NCI-H1694 treated with DMSO at 0.1 percent for 48 hours (cell line): ENCODE measurements at places on chromosomes 2 and 18.

- no peak for DNase-seq
Observed at GRCh38 chr18:51100385-51101120, 70.5 kb downstream of the SMAD4 start.

- no peak for DNase-seq
Observed at GRCh38 chr2:71453404-71454220, at the start of gene DYSF. Gene DYSF (plus strand): TSS chr2:71453561.

DNA sequence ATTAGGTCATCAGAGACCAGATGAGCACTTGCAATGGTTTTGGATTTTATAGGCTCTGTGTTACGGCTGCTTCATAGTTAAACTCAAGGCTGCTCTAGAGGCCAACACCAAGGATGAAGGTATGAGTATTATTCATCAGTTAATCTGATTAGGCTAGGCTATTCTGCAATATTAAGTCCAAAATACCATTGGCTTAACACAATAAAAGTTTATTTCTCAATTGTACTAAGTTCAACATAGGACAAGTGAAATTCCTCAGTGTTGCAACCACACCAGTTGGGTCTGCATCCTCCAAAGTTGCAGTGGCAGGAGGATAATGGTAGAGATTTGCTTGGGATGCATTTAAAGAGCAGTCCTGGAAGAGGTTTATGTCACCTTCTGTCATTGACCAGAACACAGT lies 538.3 kb upstream of the CDH2 start:
- DNase-seq: no peak

GRCh38 chr18:58168993-58169392 lies 125.0 kb downstream of the NEDD4L start:
- DNase-seq: no peak

DNA sequence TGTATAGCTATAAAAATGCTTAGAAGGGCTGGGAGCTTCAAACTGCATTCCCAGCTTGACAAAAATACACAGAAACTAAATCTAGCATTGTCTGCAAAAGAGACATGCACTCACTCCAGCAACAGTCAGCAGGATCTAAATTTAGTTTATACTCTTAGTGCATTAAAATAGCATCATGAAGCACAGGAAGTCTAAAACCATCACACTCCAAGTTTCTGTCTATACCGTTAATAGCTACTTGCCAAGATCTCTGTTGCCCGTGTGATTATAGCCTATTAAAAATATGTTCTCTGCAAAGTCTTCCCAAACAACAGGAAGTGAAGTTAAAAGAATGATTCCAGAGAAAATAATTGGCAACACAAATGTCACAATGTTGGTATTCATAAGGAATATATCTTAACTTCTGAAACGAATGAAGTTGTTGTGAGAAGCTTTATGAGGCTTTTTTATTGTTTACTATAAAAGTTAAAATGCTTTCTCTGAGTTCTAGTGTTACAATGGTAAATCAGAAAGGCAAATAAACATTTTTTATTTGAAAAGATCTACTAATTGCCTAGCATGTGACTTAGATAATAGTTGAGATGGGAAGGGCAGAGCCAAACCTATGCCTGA lies 184.2 kb downstream of the ZNF385B start:
- no peak for DNase-seq

DNA sequence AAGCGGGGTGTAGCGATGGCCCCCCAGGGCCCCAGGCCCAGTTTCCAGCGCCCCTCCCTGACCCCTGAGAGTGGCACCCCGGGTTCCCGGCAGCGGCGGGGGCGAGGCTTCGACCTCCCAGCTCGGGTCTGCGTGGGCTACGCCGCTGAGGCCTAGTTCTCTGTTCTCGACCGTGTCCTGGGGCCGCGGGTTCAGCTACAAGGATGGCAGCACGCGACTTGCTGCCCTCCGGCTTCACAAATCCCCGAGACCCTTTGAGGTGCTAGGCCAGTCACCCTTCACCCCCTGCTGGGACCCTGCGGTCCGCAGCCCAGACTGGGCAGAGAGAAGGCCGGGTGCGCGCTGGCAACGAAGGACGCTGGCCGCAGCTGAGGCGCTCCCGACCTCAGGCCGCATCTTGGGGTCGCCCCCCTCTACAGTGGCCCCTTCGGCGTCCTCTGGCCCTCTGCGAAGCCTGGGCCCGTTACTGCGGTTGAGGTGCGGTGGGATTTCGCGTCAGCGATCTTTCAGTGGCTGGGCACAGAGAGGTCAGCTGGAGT lies 1.2 kb downstream of the OTX1 start:
- DNase-seq: no peak

- no peak for DNase-seq
Observed at GRCh38 chr2:180618570-180618969, 361.8 kb upstream of the UBE2E3 start.

- peak; percentile 49 for DNase-seq
Observed at GRCh38 chr18:57959278-57959677, 84.7 kb upstream of the NEDD4L start.
